ENCODE measurements at places on chromosomes 6 and 20.

GRCh38 chr6:70657706-70658105 is 10.0 kb upstream of the SMAP1 start:
- DNase-seq, result no peak

GRCh38 chr20:6692566-6693173 is 74.8 kb upstream of the BMP2 start:
- DNase-seq, result no peak

GRCh38 chr6:47483853-47484546 is 6.4 kb downstream of the CD2AP start:
- no peak for DNase-seq

GRCh38 chr20:64151633-64152530 is 12.4 kb upstream of the MYT1 start:
- no peak for DNase-seq

DNA sequence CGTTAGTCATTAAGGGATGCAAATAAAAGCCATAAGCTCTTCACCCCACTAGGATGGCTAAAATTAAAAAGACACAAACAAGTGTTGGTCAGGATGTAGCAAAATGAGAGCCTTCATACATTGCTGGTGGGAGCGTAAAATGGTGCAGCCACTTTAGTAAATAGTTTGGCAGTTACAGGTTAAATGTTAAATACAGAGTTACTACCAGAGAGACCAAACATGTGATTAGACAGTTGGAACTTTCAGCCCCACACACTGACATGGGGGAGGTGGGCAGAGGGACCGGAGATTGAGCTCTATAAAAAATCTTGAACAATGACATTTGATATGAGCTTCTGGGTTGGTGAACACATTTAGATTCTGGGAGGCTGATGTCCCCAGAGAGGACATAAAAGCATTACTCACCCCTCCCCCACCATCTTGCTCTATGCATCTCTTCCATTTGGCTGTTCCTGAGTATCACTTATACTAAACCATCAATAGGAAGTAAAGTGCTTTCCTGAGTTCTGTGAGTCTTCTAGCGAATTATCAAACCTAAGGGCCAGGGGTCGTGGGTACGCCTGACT is 20.4 kb upstream of the ZNF318 start:
- DNase-seq, result no peak

GRCh38 chr6:110646951-110647910 is 168.0 kb downstream of the CDK19 start:
- DNase-seq, result no peak

DNA sequence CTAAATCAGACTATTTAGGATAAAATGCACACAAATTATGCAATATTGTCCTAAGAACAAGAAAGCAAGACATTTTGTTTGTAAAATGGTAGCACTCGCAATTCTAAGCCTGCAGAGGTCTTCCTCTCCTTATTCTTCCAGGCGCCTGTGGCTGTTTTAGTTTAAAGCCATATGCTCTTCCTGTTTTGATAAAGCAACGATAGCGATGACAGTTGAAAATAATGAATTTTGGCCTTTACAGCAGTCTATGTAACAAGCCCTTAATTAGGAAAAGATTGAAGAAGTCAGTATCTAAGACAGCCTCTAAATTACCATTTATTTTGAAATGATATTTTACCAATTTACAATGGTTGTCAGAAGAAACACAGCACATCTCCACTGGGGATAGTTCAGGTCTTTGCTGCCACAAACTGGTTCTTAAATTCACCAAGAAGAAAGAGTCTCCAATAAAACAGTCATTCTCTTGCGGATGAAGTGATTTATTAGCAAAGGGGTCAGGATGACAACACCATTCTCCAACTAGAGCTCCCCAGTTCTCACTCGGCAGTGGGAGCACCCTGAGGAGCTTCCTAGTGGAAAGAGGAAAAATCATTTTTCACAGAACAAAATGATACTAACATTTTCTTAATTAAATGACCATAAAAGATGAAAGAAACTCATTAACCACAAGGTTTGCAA is 21.4 kb downstream of the UBE3D start:
- DNase-seq, result no peak

DNA sequence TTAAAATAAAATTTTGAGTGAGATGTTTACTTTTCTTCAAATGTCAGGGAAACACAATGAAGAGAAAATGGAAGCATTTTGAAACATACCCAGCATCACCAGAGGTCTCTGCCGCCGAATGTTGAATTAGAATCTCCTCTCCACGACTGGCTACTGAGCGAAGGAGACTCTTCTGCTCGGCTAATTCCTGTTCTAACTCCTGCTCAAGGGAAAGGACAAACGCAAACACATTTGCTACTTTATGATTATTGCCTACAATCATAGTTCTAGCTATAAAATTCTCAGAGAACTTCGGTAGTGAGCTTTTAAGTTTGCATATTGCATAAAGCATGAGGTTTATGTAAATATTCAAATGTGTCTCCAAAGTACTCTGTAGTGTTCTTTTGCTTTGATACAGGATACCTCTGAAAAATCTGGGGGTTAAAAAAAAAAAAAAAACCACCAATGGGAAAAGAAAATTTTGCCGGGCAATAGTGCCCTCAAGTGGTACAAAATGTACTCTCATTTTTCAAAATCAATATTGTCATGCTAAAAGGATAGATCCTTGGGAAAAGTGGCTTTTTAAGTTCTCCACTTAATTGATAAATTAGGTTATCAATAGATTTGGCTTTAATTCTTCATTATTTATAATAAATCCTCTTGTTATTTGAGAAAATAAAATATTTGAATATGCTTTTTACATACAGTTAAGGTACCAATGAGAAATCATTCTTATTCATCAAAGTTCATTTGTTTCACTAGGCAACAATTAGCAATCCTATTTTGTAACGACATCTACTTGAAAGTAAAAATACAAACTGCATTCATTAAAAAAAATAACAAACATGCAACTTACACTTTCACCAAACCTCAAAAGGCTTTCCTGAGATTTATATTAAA is 369.0 kb downstream of the SYNE1 start:
- DNase-seq, result peak; percentile 23

- DNase-seq, result no peak
Measured at GRCh38 chr6:16227048-16227562, 11.3 kb upstream of the GMPR start.

DNA sequence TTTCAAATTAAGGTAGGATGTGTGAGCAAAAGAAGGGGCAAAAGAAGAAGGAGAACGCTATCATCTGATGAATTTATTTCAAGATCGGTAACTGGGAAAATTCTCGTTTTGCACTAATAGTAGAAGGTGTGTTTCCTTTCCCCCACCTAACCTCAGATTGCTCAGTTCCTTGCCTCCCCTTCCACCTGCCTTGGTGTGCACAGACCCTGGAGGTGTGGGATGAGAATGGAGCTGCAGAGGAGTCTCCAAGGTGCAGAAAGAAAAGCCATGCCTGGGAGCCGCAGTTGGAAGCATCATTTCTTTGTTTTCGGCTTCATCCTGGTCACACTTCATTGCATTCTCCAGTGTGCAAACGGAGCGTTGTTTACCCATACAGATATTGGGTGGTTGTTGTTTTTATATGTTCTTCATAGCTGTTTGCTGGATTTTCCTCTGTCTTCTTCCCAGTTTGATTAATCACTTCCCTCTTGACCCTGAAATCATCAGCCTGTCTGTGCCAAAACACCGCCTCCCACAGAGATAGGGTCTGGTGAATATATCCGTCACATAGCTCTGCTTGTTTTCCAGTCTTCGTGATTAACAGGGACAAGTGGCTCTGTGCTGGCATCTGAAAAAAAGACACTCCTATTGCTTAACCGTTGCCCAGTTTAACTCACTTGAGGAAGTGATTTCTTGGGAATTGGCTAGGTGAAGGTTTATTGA is 40.2 kb upstream of the NEDD9 start:
- DNase-seq, result no peak

DNA sequence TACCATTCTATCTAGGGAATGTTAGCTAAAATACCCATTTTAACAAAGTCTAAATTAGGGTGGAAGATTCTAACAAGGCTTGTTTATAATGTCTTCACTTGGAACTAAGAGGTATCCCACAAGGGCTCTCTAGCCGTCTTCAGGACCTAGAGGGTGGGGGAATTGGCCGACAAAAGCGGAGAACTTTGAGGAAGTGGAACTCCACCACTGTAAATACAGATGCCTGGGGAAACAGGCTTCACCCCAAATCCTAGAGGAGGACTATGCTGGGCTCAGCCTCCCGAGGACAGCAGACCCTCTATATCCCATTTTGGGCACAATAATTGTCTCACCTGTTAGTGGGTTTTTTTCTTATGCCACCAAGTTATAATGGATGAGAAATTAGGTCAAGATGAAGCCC is 58.0 kb upstream of the TFB1M start:
- no peak for DNase-seq

DNA sequence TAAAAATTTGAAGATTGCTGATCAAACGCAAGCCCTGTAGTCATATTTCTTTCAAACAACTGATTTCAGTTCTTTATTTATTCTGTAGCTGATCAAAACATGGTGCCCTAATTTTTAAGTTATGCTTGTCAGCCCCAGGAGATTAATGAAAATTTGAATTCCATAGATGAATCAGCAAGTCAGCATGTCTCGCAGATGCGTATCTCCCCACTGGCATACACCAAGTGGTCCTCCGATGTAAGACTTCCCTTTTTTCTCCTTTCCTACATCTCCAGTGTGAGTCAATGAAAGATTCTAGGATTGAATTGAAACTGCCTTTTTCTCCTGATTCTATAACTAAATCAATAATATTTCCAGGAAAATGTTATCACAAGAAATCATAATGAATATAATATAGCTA is 539.6 kb upstream of the NOX3 start:
- no peak for DNase-seq

DNA sequence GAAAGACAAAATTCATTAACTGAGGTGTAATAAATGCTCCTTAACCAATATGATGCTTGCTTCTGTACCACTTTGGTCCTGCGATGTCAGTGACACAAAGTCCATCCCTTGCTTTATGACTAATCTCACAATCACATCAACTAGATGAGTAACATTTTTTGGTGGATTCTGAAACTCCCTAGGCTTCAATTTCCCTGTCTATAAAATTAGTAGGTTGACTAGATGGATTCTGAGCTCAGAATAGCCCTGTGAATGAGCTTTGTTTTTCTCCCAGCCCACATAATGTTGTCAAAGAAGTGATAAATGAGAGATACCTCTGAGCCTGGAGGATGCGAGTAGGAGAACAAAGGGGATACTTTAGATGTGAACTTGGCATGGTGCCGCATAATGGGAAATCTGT is 9.1 kb downstream of the TXLNB start:
- no peak for DNase-seq

- DNase-seq, result no peak
Measured at GRCh38 chr6:1872649-1873131, 263.0 kb downstream of the FOXC1 start.

GRCh38 chr6:26473758-26474438 is 16.1 kb downstream of the BTN2A1 start:
- DNase-seq, result peak; percentile 92

GRCh38 chr6:100455230-100456124 is 9.2 kb downstream of the SIM1 start:
- no peak for DNase-seq

DNA sequence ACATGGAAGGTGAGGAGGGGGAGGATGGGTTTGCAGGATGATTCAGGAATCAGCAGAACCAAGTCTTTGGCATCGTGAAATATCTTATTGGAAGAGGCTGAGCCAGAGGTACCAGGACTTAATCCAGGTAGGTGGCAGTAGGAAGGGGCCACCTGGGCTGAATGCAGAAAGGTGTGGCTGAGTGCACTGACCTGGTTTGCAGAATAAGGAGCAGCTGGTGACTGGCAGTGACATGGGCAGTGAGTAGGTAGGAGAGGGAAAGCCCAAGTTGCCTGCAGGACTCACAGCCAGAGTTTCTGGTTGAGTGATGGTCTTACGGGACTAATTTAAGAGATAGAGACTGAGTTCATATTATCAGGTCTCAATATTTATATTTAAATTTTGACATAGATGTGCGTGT is 1.1 kb upstream of the PBOV1 start:
- DNase-seq, result no peak

- DNase-seq, result no peak
Measured at GRCh38 chr6:5501837-5502236, 240.5 kb downstream of the FARS2 start.

GRCh38 chr6:9248133-9248532 is 812.8 kb upstream of the SLC35B3 start:
- no peak for DNase-seq

GRCh38 chr20:22586645-22587310 is 2.4 kb upstream of the FOXA2 start:
- DNase-seq, result no peak
